MG63 (cell line): ENCODE measurements at places on chromosomes 12 and 14. TPM values are rescaled to one million over a fixed set of nuclear protein-coding genes. Genes with fewer than 3 reads are reported as not detected.

The FGF6 gene
- total RNA-seq: not detected in 2 replicates

The PIK3C2G gene
- not detected in 2 replicates for total RNA-seq

DNA sequence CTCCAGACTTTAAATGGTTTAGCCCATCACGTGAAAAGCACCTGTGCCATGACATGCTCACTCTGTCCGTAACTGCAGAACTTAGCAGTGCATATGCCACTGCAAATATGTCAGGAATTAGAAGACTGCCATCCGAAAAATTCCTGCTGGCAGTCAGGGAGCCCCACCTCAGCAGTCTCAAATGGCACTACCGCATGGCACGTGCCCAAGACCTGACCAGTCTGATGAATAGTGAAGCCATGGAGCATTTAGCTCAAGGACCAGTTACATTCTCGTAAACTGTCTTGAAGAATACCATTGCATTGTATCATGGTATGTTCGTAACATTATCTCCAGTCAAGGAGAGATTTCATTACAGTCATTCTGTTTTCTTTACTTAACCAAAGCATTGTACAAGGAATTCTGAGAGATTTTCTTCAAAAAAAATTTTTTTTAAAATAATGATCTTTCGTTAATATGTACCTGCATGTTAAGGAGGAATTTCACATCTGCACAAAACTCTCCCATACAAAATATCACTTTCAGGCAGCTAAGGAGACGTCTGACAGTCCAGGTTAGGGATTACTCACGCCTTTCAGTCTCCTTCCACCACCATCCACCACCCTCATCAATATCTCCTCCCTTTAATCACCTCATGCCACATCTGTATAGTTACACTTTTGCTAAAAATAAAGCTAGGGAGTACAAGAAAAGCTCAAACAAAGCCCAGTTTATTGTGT lies 138.5 kb downstream of the ANO2 start:
- DNase-seq: peak; percentile 61

DNA sequence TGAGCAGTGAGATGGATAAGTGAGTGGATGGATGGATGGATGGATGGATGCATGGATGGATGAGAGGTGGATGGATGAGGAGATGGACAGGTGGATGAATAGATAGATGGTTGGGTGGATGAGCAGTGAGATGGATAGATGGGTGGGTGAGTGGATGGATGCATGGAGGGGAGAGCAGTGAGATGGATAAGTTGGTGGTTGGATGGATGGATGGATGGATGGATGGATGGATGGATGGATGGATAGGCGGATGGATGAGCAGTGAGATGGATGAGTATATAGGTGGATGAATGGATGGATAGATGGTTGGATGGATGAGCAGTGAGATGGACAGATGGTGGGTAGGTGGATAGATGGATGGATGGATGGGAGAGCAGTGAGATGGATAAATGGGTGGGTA lies 30.6 kb downstream of the LRRC74A start:
- DNase-seq: no peak

- no peak for DNase-seq
Observed at GRCh38 chr12:131002216-131002631, 48.5 kb downstream of the ADGRD1 start.

DNA sequence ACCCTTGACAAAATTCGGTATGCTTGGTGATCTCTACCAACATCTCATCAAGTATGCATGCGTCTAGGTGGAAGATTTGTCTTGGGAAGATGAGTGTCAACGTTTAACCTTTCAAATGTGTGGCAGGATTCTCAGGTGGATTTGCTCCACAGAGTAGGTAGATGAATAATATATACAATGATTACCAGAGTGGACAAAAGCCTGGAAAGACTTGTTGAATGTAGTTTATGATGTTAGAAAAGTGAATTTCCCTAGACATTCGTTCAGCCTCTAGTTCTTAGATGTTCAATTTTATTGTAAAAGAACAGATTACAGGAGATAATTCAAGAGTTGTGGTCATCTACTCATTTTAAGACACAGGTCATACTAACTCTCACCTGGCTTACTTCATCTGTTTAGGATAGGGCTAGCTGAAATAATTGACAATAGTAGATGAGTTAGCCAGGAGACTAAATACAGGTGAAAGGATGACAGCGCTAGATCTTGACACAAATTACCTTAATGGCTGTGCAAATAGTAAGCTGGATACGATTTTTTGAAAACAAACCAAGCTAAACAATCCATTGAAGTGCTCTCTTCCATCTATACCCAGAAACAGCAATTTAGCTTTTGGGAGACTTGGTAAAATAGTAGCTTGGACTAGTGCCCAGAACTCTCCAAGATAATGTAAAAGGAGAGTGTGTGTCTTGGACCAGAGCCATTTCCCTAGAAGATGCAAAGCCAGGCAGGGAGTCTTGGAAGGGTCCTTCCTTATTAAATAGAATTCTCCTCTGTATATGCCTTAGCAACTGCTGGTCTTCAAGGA lies 168.0 kb downstream of the DACT1 start:
- no peak for DNase-seq

The STAC3 gene
- 0.86 TPM in 1 of 2 replicates, not detected in the other for total RNA-seq

The CRACR2A gene
- 9.5 and 13.8 TPM in 2 replicates for total RNA-seq

GRCh38 chr12:29565727-29566126 lies 68.2 kb upstream of the OVCH1 start:
- DNase-seq: no peak

The IFNG-AS1 gene
- not detected in 2 replicates for total RNA-seq

The ALG10B gene
- 1.3 and 1.8 TPM in 2 replicates for total RNA-seq

The AHNAK2 gene
- total RNA-seq: 26.9 and 31.3 TPM in 2 replicates

The SLC39A2 gene
- total RNA-seq: not detected in 2 replicates

- no peak for DNase-seq
Observed at GRCh38 chr14:93964820-93965286, 11.5 kb downstream of the ASB2 start.

The SLC10A1 gene
- not detected in 2 replicates for total RNA-seq

The RASSF8 gene
- 7.3 and 40.9 TPM in 2 replicates for total RNA-seq

DNA sequence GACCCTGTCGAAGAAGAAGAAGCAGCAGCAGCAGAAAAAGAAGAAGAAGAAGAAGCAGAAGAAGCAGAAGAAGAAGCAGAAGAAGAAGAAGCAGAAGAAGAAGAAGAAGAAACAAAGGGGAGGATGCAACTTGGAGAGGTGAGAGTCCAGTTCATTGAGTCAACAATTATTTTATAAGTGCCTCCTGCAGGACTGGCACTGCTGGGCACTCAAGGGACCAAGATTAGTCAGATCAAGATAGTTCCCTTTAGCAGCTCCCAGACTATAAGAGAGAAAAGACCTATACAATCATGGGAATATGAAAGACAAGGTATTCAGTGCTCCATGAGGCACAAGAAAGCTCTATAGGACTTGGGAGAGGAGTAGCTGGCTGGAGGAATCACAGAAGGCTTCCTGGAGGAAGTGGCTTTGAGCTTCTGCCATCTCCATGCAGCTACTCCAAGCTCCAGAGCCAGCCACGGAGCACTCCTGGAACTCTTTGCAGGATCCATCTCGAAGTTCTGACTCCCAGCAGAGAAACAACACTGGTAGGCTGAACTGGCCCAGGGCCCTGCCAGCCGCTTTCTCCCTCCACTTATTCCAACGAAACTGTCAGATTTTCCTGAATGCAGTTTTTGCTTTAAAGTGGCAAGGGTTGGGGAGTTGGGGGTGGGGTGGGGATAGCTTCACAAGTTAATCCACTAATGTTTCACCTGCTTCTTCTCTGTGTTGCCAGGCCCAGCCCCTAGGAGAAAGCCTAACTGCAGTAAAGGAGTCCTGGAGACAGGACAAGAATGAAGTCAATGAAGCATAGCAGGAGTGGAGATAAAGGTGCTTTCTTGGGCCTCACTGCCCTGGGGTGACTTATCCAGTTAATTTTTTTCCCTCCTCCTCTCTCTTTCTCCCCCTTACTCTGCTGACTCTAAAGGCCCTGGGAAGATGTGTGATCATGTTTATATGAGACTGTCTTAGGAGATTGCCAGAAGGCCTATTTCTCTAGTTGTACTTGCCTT lies 140.1 kb upstream of the PARP11 start:
- no peak for DNase-seq

DNA sequence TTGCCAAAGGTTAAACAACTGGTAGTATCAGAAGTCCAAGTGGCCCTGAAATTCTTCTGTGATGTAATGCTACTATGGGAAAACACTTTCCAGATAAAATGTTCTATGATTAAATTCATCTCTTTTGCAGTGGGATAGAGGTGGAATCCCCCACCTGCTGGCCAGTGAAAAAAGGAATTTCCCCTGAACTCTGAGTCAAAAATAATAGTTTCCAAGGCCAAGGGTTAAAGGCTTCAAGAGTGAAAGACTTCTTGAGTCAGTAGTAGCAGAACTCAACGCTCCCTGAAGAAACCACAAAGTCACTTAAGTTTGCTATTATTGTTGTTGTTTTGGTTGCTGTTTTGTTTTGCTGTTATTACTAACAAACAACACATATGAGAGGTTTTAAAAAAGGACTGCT lies 330.8 kb downstream of the SOX5 start:
- no peak for DNase-seq

GRCh38 chr12:1474041-1474573 lies 120.3 kb downstream of the FBXL14 start:
- peak; percentile 91 for DNase-seq

The OTOGL gene
- 0.32 TPM in 1 of 2 replicates, not detected in the other for total RNA-seq
